ENCODE measurements at places on chromosomes 6 and 20. TPM values are rescaled to one million over a fixed set of nuclear protein-coding genes. Genes with fewer than 3 reads are reported as not detected.

Gene SNX14
- 79.7 TPM for polyA plus RNA-seq

DNA sequence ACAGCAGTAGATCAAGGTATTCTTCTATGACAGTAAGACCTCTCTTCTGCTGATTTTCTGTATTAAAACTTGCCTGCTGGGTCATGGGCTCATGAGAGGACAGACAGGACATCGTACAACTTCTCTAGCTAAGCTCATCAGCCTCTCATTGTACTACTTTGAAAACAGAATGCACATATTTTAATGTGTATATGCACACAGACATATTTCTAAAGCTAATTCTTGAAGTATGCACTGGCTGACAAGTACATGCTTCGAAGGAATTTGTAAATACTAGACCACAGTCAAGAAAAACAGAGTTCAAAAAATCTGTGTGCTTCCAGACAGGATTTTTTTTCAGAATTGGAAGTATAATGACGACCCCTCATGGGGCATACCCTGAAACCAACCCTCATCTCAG, 81.7 kb upstream of the CD83 start:
- peak; percentile 43 for DNase-seq

DNA sequence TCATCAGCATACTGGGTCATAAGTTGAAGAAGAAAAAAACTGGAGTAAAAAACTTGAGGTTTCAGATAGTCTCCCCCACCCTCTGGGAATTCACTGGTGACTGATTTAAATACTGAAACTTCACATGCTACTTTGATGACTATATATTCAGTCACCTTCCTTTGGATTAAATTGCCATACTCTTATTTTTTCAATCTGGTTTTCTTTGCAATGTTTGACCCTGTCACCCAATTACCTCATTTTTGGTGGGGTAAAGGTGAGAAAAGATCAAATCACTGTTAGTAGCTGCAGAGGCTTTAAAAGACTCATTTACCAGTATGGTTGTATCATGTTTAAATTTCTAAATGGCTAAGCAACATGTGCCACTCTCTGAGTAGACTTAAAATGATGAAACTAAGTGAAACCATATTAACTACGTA, 862.7 kb upstream of the FLRT3 start:
- no peak for DNase-seq

DNA sequence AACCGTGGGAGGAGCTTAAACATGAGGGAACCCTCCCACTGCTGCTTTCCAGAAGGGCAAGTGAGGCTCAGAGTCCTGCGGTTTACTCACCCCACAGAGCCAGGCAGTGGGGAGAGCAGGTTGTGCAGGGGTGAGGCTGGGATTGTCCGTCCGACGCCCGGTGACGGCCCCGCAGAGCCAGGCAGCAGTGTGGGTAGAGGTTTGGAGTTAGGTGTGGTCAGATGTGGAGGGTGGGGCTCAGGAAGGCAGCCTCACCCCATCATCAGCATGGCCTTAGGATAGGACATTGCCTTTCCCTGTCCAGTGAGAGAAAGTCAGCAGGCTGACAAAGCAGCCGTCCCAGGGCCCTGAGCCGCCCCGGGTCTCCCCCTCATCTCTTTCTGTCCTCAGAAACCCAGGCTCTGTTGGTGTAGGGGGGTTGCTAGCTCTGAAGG, 234.6 kb downstream of the DLL1 start:
- no peak for DNase-seq

- DNase-seq, result no peak
Observed at GRCh38 chr20:32019156-32019510, 8.9 kb downstream of the CCM2L start.

- peak; percentile 80 for DNase-seq
Observed at GRCh38 chr20:38199501-38200390, 34.7 kb upstream of the TGM2 start.

GRCh38 chr20:47438464-47439381, 63.0 kb upstream of the NCOA3 start:
- DNase-seq, result no peak

DNA sequence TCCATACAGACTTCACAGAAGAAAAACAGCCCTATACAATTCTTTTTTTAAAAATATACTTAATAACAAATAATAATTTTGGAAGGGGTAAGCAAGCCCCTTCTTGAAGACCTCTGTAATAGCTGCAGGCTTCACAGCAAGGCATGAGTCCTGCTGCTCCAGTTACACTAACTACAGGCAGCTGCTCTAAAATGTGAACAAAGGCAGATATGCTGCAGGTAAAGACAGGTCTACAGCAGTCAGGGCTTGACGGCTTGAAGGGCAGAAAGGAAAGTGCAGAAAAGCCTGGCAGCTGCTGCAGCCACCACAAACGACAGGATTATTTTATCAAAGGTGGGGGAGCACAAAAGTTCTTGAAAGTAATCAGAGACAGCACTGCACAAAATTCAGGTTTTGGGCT, 11.3 kb downstream of the FAXC start:
- DNase-seq, result no peak

- no peak for DNase-seq
Observed at GRCh38 chr6:31178143-31179041, 7.9 kb upstream of the POU5F1 start.

Data from fibroblast of lung (primary cell).